NCI-H460 (cell line): ENCODE measurements at places on chromosomes 5 and 9.

- no peak for DNase-seq
Measured at GRCh38 chr5:172749881-172750633, 20.9 kb downstream of the DUSP1 start.

GRCh38 chr9:97382099-97382718 is 29.7 kb upstream of the TDRD7 start:
- DNase-seq, result no peak

DNA sequence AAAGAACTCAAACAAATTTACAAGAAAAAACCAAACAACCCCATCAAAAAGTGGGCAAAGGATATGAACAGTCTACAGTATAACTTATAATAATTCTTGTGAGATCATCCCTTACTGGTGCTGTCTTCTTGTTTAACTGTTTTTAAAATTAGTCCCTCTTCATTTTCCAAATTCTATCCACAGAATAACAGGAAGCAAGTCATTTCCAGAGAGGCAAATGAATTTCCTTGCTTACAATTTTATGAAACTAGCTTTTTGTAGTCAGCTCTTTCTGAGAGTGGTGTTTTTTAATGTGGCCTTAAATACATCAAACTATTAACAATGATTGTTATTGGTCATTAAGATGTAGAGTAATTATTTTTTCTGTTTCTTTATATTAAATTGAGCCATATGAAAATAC is 40.6 kb downstream of the FAM174A start:
- no peak for DNase-seq

- no peak for DNase-seq
Measured at GRCh38 chr9:110207071-110207641, 803 bp downstream of the C9orf152 start.

GRCh38 chr5:162593881-162594280 is 526.3 kb downstream of the GABRG2 start:
- DNase-seq, result no peak

DNA sequence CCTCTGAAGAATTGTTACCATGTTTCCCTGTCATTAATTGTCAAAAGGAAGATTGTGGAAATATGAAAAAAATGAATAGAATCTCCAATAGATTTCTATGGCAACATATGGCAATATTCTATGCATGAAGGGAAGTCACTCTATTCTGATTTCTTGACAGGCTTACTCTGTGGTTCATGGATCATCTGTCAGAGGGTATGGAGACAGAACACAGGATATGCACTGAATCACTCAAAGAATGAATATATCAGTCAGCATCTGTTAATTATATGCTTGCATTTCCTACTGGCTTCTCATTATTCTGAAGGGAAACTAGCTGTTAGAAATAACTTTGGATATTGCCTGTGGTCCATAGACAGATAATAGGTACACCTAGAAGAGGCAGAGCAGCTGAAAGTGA is 918.9 kb downstream of the DTWD2 start:
- DNase-seq, result no peak
